AG10803 (cell line): ENCODE measurements at places on chromosomes 13 and 19.
A peak's percentile ranks its signal among the peaks of the same experiment; 100 is the strongest.

DNA sequence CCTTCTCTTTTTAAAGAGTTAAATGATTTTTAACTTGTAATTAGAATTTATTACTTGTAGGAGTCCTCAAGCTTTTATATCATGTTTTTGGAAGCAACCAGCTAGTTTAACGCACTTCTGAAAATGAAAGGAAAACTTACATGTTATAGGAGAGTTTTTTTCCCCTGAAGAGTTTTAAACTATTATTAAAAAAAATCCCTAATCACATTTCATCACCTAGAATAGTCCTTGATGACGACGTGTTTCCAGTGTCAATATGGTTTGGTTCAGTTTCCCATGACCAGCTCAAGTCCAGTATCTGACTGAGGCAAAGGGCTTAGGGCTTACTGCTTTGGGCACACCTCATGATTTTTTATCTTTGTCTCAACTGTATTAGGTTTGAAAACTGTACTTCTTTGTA, 36.0 kb downstream of the URI1 start:
- DNase-seq = no peak

- DNase-seq = no peak
Measured at GRCh38 chr13:27981006-27981708, 7.3 kb downstream of the URAD start.

- no peak for DNase-seq
Measured at GRCh38 chr13:92578358-92578757, 648.2 kb upstream of the GPC6 start.

- DNase-seq = no peak
Measured at GRCh38 chr19:8307400-8307964, 676 bp downstream of the CD320 start.

GRCh38 chr13:26412936-26413716, 144.4 kb upstream of the WASF3 start:
- DNase-seq = no peak

GRCh38 chr13:91904005-91904404, 505.6 kb downstream of the GPC5 start:
- DNase-seq = no peak

- DNase-seq = peak; percentile 27
Measured at GRCh38 chr13:33328701-33329100, 43.1 kb upstream of the STARD13 start.

- DNase-seq = no peak
Measured at GRCh38 chr19:36436531-36436930, 18.1 kb upstream of the ZFP82 start.

GRCh38 chr13:83184819-83185218, 697.5 kb downstream of the SLITRK1 start:
- peak; percentile 42 for DNase-seq

DNA sequence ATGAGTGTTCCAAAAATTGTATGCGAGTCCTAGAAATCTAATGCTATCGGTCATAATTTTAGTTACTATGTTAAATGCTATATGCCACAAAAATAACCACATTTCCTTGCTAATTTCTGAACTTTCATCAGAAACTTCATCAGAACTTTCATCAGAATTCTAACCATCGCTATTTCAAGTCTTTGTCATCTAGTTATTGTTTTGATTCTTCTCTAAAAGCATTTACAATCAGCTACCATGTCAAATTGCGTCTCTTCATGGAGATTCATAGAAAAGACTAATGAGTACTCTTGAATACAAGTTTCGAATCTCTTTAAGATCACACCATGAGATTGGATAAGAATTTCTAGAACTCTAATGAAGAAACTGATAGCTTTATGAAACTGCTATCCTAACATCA, 52.7 kb upstream of the TM9SF2 start:
- DNase-seq = no peak

DNA sequence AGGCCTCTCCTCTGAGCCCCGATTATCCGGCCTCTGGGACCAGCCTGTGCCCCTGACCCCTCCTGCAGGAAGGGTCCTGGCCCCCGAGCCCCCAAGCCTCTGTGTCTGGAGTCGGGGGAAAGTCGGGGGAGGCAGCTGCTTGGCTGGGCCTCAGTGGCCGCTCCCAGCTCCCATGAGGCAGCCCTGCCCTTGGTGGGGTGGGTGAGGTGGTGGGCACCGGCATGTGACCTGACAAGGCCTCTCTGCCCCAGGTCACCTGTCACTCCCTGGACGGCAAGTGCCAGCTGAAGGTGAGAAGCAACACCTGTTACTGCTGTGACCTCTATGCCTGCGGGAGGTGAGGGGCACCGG, 41.5 kb downstream of the TMEM255B start:
- DNase-seq = no peak

DNA sequence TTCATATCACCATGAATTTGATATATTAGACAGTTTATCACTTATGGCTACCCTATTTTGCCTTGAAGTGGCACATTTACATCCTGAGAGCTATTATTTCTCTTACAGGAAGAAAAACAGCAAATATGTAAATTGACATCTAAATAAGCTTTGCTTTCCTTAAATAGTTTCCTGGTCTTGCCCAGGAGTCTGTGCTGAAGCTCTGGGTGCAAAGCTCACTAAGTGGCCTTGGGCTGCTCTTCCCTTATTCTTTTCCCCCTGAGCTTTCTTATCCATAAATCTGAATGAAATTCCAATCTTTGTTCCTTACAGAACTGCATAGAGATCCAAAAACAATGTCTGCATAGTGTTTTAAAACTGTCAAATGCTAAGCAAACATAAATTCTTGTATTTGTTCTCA, 56.3 kb downstream of the TNFSF13B start:
- no peak for DNase-seq

- DNase-seq = peak; percentile 96
Measured at GRCh38 chr13:111337206-111337605, 16.8 kb downstream of the TEX29 start.

GRCh38 chr13:51524312-51524711, 60.0 kb upstream of the WDFY2 start:
- no peak for DNase-seq

GRCh38 chr19:6273701-6274601, 5.8 kb downstream of the MLLT1 start:
- DNase-seq = peak; percentile 94

DNA sequence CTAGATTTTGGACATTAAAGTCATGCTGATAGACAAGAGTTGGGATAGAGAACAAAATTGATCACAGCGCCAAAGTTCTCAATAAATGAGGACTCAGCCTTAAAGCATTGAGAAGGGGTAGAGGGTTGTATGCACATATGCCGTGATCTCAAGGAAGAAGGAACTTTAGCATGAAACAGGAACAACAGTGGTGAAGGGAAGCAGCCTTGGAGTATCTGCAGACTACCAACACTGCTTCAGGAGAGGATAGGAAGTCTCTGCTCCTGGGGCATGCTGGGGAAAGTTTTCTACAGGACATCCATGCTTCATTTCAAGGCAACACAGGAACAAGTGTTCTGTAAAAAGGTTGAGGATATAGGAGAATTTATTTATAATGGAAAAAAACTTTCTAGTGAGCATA, 111.9 kb upstream of the MLNR start:
- DNase-seq = no peak

DNA sequence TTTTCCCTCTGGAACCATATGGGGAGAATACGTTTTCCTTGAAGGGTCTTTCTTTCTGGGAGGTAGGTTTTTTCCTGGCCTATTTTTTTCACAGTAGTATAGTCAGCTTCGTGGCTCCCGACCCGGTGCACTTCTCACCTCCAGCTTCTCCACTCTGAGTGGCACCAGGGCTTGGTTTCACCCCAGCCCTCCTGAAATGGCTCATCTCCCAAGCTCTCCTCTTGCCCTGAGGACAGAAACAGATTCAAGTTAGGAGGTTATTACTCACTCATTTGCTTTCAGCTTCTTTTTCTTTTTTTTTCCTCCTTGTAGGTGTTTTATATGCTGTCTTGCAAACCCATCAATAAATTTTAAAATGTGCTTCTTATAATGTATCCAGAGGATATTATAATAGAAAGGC, 199.3 kb downstream of the RFC3 start:
- DNase-seq = no peak

GRCh38 chr13:58884353-58885209, 1253.0 kb downstream of the PCDH17 start:
- DNase-seq = no peak

GRCh38 chr19:48118131-48118517, 7.5 kb upstream of the PLA2G4C start:
- no peak for DNase-seq

DNA sequence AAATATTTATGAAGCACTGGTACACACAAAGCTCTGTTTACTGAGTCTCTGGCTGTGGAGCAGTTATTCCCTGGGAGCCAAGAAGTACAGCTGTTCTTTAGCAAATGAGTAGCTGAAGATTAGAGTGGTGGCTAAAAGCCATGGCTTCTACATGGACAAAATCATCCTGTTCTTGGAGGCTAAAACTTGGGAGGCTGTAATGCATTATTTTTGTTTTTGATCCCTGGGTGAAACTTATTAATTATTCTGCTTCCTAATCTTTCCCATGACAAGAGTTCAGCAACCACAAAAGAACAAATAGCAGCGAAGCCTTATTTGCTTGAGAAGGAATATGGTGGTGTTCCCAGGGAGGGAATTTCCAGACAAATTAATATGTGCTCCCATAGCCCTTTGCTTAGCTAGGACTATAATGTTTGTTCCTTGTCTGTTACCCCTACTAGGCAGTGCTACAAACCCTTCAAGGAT, 109.5 kb downstream of the DCT start:
- no peak for DNase-seq

- DNase-seq = no peak
Measured at GRCh38 chr13:112071102-112071722, 4.3 kb downstream of the SOX1 start.

- no peak for DNase-seq
Measured at GRCh38 chr19:3033595-3034405, 4.7 kb upstream of the TLE2 start.

- no peak for DNase-seq
Measured at GRCh38 chr13:42925626-42926025, 66.4 kb downstream of the EPSTI1 start.

- no peak for DNase-seq
Measured at GRCh38 chr13:105037110-105037509, 1498.4 kb downstream of the EFNB2 start.

DNA sequence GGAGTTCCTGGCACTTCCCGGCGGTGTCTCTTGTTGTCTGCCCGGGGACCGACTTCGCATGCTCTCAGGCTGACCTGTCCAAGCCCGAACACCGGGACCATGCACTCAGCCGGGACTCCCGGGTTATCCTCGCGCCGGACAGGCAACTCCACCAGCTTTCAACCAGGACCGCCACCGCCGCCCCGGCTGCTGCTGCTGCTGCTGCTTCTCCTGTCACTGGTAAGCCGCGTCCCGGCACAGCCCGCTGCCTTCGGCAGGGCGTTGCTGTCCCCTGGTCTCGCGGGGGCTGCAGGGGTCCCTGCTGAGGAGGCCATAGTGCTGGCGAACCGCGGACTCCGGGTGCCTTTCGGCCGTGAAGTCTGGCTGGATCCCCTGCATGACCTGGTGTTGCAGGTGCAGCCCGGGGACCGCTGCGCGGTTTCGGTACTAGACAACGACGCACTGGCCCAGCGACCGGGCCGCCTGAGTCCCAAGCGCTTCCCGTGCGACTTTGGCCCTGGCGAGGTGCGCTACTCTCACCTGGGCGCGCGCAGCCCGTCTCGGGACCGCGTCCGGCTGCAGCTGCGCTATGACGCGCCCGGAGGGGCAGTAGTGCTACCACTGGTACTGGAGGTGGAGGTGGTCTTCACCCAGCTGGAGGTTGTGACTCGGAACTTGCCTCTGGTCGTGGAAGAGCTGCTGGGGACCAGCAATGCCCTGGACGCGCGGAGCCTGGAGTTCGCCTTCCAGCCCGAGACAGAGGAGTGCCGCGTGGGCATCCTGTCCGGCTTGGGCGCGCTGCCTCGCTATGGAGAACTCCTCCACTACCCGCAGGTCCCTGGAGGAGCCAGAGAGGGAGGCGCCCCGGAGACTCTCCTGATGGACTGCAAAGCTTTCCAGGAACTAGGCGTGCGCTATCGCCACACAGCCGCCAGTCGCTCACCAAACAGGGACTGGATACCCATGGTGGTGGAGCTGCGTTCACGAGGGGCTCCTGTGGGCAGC, 661 bp downstream of the FREM2 start:
- no peak for DNase-seq

DNA sequence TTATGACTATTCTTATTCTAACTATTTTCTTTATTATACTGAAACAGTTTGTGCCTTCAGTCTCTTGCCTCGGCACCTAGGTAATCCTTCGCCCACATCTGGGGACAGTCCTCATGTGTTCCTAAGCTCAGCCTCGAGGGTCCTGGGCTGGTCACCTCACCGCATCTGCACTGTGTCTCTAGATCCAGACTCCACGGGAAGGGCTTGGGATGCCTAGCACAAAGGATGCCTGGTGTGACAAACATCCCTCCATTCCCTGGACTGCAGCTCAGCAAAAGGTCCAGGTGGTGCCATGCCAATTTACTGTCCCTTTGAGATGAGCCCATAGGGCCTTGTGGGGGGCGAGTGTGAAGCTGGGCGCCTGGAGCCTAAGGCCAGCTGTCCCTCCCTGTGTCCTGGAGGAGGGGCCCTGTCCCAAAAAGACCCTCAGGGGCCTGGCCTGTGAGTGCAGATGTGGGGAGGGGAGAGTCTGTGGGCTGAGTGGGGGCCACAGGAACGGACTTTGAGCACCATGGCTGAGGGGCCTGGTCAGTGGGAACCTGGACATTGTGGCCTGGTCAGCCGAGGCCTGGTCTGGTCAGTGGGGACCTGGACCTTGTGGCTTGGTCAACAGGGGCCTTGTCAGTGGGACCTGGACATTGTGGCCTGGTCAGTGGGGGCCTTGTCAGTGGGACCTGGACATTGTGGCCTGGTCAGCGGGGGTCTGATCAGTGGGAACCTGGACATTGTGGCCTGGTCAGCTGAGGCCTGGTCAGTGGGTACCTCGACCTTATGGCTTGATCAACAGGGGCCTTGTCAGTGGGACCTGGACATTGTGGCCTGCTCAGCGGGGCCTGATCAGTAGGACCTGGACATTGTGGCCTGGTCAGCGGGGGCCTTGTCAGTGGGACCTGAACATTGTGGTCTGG, 45.1 kb upstream of the TPM4 start:
- DNase-seq = no peak

DNA sequence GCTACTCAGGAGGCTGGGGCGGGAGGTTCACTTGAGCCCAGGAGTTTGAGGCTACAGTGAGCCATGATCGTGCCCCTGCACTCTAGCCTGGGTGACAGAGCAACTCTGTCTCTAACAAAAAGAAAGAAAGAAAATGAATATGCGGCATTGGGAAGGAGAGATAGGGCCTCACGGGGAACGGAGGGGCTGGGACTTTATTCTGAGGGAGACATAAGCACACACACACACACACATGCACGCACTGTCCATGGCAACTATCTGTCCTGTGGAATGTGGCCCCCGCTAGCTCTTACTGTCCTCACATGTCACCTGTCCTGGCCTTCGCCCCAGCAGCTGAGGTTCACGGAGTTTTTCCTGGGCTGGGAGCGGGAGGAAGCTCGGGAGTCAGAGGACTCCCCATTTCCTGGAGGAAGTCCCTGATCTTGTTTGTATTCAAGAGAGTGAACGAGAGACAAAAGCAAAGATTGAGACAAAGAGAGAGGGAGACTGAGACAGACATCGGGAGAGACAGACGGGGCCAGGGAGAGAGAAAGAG, 654 bp downstream of the STAP2 start:
- peak; percentile 25 for DNase-seq

- DNase-seq = no peak
Measured at GRCh38 chr13:26340807-26341206, 86.9 kb downstream of the CDK8 start.

- no peak for DNase-seq
Measured at GRCh38 chr19:35986664-35987570, 8.1 kb upstream of the SDHAF1 start.
